ENCODE measurements at places on chromosomes 7 and 10.
A peak's percentile ranks its signal among the peaks of the same experiment; 100 is the strongest.

- no peak for DNase-seq
Measured at GRCh38 chr10:44513591-44513990, 128.7 kb upstream of the CXCL12 start.

DNA sequence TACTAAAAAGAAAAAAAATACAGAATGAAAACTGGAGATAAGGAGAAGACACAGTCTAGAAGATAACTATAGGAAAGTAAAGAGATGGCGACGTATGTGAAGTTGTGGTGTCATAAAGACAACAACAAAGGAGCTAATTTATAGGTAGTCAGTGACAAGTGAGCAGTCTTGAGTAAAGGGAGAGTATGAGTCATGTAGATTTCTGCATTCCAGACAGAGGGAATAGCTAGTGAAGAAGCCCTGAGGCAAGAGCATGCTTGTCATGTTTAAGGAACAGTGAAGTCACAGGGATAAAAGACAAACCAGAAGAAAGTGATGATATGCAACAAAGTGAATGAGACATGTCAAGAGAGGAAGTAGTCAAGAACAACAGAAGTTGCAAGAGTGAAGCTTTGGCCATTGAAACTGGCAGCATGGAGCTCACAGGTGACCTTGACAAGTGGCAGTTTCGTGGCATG, 2.3 kb upstream of the MIOS start:
- DNase-seq = no peak

DNA sequence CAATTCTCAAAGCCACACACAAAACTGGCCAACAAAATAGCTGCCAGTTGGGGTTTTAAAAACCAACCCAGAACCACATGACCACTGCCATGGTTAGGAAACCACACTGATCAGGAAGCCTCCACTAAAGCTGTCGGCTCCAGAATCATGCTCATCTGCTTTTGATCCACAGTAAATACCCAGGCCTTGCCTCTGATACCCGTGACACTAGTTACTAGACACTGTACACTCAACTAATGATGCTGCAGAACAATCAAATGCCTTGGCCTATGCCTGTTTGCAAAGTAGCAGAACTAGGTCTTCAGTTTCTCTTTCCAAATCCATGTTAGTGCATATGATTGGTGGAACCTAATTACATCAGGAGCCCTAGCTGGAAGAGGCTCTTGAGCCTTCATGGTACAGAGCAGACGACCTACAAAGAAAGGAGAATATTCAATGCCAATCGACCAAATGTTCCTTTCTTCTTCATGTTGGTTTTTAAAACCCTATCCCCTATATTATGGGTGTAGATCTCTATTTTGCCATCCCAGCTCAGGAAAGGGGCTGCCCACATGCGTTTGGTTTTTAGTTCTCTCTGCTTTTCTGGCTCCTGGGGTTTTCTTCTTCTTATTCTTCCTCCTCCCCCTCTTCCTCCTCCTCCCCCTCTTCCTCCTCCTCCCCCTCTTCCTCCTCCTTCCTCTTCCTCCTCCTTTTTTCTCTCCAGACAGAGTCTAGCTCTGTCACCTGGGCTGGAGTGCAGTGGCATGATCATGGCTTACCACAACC, 76.6 kb downstream of the CNNM2 start:
- DNase-seq = peak; percentile 53

DNA sequence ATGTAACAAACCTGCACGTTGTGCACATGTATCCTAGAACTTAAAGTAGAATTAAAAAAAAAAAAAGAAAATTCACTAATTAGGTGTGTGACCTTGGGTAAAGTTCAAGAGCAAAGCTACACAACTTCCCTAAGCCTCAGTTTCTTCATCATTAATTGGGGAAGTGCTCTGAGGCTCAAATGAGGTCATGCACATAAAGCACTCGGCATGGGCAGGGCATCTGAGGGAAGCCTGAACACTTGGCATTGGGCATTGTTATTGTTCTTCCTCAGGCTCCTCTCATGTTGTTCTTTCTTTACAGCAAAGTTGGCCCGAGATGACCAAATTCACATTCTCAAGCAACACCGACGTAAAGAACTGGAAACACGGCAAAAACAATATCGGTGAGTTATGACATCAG, 21.5 kb downstream of the ALOX5 start:
- no peak for DNase-seq

- no peak for DNase-seq
Measured at GRCh38 chr7:86391813-86392212, 251.9 kb upstream of the GRM3 start.

- no peak for DNase-seq
Measured at GRCh38 chr7:159035571-159036073, 109.0 kb downstream of the VIPR2 start.

DNA sequence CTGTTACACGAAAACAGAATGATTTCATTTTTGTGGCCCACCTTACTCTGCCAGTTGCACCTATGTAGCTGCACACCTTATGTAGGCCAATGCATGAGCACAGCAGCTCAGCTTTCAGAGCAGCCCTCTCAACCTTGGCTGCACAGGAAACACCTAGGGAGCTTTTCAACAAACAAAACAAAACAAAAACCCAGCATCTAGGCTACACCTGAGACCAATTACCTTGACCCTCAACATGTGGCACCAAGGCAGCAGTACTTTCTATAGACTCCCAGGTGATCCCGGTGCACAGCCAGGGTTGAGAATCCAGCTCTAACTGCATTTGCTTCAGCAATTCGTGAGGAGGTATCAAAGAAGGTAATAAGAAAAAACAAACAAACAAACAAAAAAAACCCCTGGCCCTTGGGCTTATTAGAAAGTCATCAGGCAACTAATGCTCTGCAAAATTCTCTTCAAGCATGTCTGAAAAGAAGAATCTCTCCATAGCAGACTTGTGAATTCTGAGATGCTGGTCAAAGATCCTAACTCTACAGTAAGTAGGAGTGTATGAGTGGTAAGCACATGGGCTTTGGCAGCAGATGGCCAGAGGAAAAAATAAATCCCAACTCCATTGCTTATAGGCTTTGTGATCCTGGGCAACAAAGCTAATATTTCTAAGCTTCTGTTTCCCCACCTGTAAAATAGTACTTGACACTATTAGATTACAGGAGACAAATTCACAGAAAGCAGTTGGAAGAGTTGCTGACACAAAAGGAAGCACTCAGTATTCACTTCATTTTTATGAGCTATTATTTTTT, 113.4 kb upstream of the NOBOX start:
- no peak for DNase-seq

DNA sequence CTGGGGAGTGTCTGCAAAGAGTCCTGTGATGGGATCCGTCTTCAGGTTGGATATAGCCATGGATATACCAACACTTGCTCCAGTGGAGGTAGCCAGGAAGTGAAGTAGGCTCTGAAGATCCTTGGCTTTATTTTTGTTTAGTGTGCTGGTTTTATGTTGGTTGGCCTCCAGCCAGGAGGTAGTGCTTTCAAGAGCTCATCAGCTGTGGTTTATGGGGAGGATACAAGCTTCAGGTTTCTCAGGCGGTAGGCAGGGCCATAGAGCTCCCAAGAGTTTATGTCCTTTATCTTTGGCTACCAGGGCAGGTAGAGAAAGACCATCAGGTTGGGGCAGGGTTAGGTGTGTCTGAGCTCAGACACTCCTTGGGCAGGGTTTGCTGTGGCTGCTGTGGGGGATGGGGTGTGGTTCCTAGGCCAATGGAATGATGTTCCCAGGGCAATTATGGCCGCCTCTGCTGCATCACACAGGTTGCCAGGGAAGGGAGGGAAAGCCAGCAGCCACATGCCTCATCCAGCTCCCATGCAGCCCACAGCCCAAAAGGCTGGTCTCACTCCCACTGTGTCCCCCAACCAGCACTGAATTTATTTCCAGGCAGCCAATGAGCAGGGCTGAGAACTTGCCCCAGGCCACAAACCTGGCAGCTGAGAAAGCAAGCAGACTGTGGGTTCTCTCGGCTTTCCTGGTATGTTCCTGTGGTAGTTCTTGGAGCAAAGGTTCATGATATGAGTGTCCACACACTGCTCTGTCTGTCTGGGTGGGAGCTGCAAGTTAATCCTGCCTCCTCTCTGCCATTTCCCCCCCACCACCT, 67.0 kb upstream of the PRLHR start:
- no peak for DNase-seq

DNA sequence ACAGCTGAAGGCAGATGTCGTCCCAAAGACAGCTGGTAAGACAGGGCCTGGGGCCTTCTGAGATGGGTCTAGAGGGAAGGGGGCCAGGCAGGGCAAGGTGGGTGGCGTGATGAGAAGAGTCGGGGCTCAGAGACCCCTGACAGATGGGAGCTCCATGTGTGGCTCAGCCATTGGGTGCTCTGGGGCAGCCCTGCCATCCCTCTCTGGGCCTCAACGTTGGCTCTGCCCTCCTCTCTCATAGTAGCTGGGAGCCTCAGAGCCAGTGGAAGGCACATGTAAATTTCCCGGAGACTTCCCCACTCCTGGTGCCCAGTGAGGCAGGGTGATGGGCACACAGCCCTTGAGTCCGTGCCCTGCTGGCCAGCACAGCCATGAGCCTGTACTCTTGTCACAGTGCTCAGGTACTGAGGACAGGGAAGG, 1.8 kb downstream of the PPIF start:
- no peak for DNase-seq

- DNase-seq = peak; percentile 7
Measured at GRCh38 chr10:113301342-113301984, 251.4 kb upstream of the HABP2 start.

GRCh38 chr7:131905471-131905973, 349.1 kb upstream of the PODXL start:
- no peak for DNase-seq

DNA sequence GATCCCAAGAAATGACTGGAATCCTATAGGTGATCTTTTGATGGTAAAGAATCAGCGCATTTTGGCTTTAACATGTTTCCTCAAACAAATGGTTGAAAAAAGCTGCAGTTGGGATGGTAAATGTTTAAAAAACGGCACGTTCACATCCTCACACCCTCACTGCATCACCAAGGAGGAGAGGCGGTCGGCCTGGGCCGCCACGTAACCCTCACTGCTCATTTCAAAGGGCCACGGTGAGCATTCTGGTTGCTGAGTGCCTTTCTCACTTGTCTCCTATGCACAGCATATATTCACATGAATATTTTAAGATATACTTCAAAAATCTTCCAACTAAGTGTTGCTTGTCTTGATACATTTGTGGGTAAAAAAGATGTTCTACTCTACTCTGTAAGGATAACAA, 233.2 kb downstream of the DNAJB6 start:
- no peak for DNase-seq

DNA sequence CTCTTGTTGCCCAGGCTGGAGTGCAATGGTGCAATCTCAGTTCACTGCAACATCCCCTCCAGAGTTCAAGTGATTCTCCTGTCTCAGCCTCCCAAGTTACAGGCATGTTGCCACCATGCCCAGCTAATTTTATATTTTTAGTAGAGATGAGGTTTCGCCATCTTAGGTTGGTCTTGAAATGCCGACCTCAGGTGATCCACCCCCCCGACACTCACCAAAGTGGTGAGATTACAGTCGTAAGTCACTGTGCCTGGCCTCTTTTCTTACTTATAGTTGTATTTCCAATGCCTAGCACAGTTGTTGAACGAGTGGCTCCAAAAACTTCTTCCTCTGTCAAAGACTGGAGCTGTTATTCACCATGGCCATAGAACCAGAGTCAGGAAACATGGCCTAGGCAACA, 6.7 kb downstream of the RNF216 start:
- no peak for DNase-seq

GRCh38 chr7:77245015-77245755, 45.6 kb upstream of the FGL2 start:
- DNase-seq = no peak

GRCh38 chr7:116426428-116427156, 72.9 kb upstream of the CAV2 start:
- DNase-seq = peak; percentile 37

GRCh38 chr10:73253225-73253555, 746 bp upstream of the MRPS16 start:
- DNase-seq = peak; percentile 35

DNA sequence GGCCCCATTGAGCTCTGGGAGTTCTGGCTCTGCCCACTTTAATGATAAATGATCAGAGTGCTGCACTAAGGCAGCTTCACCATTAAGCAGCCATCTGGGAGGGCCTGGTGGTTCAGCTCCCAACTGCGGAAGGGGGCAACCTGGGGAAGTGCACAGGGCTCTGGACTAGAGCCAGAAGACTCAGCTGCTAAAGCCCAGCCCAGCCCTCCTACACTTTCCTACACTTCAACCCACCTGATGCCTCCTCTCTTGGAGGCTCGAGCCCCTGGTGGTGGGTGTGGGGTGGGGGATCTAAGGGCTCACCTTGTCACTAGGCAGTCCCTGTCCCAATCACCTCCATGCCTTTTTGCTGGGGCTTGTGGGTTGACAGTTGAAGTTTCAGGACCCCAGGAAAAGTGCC, 60.6 kb upstream of the ANTXRL start:
- DNase-seq = peak; percentile 64

GRCh38 chr7:30917216-30917893, 5.7 kb downstream of the AQP1 start:
- no peak for DNase-seq

GRCh38 chr10:51244309-51244708, 170.0 kb downstream of the PRKG1 start:
- no peak for DNase-seq

DNA sequence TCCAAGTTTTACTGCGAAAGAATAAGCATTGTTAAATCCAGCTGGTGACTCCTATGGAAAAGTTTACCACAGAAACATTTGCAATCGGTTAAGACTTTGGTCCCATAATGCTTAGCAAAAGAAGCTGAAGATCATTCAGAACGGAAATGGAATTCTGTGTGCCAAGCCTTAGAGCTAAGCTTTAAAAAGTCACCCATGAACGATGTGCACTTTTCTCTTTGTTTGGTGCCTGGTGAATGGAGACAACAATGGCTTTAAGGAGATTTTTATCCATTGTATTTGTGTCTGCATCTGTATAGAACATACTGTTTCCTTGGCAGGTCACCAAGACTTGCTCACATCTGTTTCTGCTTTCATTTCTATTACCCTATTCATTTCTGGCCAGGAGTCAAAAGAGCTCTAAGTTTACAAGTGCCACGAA, 26.3 kb upstream of the COL1A2 start:
- DNase-seq = peak; percentile 71

GRCh38 chr7:110281362-110281761, 809.6 kb upstream of the LRRN3 start:
- DNase-seq = no peak

DNA sequence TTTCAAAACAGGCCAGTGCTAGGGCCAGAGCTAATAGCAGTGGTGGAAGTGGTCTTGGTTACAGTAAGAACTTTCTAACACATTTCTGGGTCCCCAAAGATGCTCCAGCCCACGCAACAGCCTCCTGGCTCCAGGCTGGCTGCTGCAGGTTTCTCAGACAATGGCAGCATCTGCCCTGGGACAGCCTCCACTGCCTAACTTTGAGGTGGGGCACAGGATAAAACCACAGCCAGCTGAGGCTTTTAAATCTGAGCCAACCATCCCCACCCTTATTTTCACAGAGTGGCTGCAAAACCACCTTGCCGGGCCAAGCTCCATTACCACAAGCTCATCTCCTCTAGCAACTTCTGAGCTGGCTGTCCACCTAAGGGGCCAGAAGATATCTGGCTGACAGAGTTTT, 84.8 kb downstream of the FAM53B start:
- no peak for DNase-seq

Measured in common myeloid progenitor, CD34-positive (primary cell).